ENCODE measurements at places on chromosomes 3 and 15. TPM values are rescaled to one million over a fixed set of nuclear protein-coding genes. Genes with fewer than 3 reads are reported as not detected.

DNA sequence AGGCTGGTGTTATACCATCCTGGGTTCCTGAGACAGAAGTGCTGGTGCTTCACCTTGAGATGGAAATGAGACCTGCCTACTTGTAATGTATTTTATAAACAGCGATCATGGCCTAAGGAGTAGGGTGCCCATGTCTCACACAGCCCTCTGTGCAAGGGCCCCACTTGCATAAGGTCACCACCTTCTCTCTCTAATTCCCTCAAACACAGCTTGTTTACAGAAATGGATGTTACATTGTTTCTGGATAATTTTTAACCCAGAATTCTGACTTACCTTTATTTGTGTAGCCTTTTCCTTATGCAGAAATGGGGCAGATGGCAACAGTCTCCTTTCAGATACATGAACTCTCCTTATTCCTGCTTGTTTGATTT, 95.1 kb upstream of the UMPS start:
- DNase-seq = no peak

DNA sequence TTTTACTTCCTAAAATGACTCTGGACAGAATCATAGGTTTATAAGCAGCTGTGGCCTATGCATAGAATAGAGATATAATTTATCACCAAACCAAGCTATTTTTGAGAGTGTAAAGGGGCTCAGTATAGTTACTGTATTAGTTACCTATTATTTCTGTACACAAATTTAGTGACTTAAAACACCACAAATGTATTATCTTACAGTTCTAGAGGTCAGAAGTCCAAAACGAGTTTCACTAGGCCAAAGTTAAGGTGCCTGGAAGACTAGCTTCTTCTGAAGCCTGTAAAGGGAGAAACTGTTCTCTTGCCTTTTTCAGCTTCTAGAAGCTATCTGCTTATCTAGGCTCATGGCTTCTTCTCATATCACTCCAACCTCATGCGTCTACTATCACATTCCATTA, 30.1 kb downstream of the CCDC54 start:
- no peak for DNase-seq

- no peak for DNase-seq
Observed at GRCh38 chr3:186933816-186934215, 3.5 kb downstream of the ST6GAL1 start.

GRCh38 chr15:87045746-87046145, 966.1 kb downstream of the AGBL1 start:
- peak; percentile 6 for DNase-seq

DNA sequence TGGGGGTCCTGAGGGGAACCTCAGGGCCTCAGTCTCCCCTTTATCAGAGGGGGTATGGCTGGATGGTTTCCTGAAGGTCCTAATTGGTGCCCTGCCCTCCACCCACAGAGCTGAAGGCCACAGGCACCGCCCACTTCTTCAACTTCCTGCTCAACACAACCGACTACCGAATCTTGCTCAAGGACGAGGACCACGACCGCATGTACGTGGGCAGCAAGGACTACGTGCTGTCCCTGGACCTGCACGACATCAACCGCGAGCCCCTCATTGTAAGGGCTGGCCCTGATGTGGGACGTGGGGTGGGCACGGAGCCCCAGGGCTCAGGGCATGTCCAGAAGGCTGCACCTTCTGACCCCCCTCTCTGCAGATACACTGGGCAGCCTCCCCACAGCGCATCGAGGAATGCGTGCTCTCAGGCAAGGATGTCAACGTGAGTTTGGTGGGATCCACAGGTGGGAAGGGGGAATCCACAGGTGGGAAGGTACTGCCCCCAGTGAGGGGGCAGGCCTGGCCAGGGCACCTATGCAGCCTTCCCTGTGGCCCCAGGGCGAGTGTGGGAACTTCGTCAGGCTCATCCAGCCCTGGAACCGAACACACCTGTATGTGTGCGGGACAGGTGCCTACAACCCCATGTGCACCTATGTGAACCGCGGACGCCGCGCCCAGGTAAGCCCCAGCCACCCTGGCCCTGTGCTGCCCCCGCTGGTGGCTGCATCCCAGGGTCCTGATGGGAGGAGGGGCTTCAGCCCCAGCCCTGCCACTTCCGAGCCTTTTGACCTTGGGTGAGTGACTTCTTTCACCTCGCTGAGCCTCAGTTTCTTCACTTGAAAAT, 17.5 kb upstream of the GNAT1 start:
- no peak for DNase-seq

- no peak for DNase-seq
Observed at GRCh38 chr3:150222691-150223489, 185.2 kb upstream of the TSC22D2 start.

- DNase-seq = peak; percentile 33
Observed at GRCh38 chr3:151044706-151045105, 40.8 kb upstream of the MED12L start.

DNA sequence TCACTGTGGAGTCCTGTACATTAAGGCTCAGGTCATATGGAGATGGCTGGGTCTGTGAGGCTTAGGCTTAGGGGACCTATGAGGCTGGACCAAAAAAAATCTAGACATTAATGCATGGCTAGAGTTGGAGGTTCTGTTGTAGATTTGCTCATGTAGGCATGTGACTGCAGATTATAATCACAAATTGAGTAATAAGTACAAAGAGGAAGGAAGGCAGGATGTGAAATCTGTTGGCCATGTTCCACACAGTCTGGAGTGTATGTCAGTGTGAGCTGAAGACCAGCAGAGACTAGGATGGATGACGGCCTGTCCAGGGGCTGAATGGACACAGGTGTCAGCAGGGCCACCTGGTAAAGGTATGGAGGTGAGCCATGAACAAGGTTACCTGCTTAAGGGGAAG, at the start of gene ST3GAL6:
ST3GAL6 (plus strand) TSS at position 265 of the 400 bp plus-strand sequence. CDS start 5,101 bp downstream, outside the sequence.
- DNase-seq = no peak

Gene OR5AC2
- not detected for total RNA-seq

GRCh38 chr3:123424321-123424998, 24.4 kb downstream of the ADCY5 start:
- no peak for DNase-seq

DNA sequence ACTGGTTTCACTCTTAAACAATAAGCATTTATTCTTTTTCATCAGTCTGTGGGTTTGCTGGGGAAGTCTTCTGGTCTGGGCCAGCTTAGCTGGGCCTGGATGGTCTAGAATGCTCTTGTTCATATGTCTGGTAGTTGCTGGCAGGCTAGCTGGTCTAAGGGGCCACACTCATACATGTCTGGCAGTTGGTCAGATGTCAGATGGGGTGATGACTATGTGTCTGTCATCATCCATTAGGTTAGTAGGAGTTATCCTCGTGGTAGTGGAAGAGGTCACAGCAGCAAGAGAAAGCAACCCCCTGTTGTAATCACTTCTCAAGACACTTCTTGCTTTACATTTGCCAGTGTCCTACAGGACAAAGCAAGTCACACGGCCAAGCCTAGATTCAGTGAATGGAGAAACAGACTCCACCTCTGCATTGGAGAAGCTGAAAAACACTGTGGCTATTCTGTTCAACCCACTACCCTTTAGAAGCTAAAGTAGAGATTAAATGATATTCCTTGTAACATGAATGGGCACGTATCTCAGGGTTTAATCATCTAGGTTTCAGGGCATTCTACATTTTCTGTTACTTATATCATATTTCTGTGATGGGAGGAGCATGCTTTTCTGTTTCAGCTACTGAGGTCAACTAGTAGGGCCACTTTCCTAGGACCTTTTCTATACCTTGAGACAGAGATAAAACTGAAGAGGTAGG, 5.5 kb upstream of the ARID3B start:
- no peak for DNase-seq

GRCh38 chr15:55917881-55918296, 75.5 kb downstream of the NEDD4 start:
- DNase-seq = peak; percentile 93

GRCh38 chr3:34703053-34703452, 904.6 kb downstream of the PDCD6IP start:
- no peak for DNase-seq

DNA sequence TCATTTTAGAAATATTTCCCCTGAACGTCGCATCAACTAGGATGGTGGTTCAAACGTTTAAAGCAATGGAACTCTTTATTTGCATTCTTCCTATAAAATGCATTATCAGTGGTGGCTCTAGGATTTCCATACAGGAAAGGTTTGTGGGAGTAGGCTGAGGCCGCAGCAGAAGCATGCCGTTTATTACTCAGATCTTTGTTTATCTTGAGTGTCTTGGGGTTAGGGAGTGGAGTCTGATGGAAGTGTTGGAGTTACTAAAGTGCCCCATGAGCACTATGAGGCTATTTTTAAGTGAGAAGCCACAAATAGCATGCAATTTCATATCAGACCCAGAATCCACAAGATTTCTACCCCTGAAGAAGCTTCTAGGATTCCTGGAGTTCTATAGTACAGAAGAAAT, 26.2 kb downstream of the ATOSA start:
- DNase-seq = peak; percentile 81

DNA sequence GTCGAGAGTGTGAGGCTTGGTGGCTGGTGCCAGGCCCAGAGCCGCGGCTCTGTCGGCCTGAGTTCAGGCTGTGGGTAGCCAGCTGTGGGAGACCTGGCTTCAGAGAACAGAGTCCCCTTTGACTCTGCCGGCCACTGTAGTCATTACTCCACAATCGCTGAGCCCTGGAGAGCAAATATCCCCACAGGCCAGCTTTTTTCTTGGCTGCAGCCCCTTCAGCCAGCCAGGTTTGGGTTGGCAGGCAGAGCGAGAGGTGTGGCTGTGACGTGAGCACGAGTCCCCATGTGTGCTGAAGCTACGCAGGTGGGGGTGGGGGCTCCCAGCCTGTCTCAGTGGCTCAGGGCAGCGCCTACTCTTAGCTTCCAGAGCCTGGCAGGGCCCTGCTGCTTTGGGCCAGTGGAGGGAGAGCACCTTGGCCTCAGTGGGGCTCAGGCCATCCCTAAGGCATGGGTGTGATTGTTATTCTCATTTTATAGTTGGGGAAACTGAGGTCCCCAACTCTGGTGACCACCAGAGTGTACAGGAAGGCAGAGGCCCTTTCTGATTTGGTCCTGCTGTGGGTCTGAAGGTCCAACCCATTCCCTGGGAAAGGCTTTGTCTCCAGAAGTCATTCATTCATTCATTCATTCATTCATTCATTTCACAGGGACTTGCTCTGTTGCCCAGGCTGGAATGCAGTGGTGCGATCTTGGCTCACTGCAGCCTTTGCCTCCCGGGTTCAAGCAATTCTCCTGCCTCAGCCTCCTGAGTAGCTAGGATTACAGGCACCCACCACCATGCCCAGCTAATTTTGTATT, 45.7 kb upstream of the LCTL start:
- DNase-seq = no peak

DNA sequence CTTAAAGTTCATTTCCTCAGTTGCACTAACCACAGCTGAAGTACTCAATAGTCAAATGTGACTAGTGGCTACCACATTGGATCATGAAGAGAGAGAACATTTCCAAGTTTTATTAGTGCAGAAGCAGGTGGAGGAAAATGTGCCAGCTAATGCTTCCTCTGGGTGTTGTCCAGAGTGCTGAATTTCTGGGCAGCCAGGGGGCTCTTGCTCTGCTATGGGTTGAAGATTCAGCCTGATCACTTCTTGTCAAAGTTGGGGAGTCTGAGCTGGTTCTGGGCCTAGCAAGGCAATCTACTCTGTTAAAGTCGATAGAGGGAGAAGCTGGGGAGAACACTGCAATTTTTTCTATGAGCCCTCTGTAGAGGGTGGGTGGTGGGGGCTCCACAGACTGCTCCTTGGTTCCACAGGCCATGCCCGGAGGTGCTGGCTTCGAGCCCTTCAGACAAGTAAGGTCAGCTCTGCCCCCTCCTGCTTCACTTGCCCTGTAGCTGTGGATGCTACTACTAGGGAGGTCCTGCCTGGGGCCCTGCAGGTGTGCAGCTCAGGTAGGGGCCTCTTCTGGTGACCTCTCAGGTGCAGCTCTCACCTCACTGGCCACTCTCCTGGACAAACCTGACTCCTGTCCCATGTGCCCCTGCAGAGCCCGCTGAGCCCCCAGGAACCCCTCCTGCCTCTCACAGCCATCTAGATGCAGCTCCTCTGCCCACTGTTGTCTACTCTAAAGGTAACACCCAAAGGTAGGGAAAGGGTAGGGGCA, 8.2 kb downstream of the ALG3 start:
- peak; percentile 39 for DNase-seq

Gene MAP1A
- total RNA-seq = 136 TPM

DNA sequence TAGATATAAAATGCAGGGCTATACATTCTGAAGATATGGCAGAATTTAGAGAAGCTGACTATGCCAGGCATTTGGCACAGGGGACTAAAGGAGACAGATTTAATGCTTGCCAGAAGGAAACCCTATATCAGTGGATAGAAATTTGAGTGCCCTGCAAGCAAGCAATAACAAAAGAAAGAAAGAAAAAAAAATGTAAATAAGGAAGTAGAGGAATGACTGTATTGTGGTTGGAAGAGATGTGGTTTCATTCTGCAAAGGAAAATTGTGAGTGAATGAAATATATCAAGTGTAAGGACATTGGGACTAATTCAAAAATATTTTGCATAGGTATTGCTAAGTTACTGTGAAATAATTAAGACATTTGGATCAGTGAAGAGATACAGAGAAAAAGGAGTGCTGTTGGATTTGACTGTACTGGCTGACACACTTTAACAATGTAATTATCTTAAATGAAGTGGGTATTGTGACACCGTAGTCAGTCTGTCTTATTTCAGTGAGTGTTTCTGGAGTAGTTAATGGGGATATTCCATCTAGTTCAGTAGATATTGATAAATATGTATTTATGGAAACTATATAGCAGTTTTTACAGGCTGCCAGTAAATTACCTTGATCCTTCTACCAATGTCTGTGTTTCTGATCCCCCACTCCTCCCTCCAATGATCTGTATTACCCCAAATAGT, 418.2 kb downstream of the CNTN4 start:
- DNase-seq = no peak

Gene TMCO5A
- not detected for total RNA-seq

Gene TNNC1
- total RNA-seq = 0.51 TPM

DNA sequence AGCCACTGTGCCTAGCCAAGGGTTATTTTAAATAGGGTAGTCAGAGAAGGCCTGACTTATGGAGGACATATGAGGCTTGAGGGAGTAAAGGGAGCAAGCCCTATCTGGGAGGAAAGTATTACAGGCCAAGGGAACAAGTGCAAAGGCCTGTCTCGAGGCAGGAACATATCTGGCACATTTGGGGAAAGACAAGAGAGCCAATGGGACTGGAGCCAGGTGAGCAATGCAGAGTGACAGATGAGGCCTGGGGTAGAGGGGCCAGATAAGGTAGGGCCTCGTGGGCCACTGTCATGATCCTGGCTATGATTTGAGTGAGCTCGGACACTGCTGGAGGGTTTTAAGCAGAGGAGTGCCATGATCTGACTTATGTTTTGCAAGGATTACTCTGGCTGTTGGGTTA, 43.8 kb downstream of the DCP1A start:
- no peak for DNase-seq

Gene CAMP
- not detected for total RNA-seq

DNA sequence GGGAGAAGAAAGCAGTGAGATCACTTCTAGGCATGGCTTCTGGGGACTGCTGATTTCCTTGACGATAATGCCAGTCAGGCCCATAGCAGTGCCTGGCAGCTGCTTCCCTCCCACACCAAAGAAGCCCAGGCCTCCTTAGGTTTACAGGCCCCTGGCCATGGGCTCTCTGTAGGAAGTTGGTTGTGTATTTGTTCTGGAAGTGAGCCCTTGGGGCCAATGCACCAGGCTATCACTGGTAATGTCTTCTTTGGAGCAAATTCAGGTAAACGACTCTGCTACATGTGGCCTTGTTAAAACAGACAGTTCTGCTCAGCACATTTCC, 89.3 kb downstream of the CCNL1 start:
- no peak for DNase-seq

Gene HACD2
- 68.0 TPM for total RNA-seq

Gene CTXND1
- total RNA-seq = not detected

GRCh38 chr15:81785679-81786078, 260.1 kb downstream of the MEX3B start:
- DNase-seq = no peak

Gene EXD1
- not detected for total RNA-seq

Gene TXNRD3
- total RNA-seq = 7.2 TPM

Gene CELF6
- total RNA-seq = 0.14 TPM

- peak; percentile 28 for DNase-seq
Observed at GRCh38 chr3:81452418-81452817, 309.0 kb downstream of the GBE1 start.

Measured in HFFc6 (cell line).